ENCODE measurements at places on chromosomes 2 and 18.

GRCh38 chr2:121479882-121480522 lies 50.7 kb upstream of the RNU4ATAC start:
- no peak for DNase-seq

DNA sequence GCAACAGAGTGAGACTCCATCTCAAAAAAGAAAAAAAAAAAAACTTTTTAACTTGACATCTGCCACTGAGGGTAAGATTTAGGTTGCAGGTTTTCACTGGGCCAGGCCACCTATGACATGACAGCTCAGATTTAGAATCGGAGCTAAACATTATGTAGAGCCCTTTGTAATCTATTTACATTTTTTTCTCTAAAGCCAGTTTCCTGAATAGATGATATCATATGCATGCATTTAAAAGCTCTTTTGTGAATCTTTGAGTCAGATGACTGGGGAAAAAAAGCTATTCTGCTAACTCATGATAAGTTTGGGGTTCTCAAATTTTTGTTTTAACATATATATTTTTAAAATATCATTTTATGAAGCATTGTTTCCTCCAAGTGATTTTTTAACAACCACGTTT lies 21.3 kb downstream of the PRKAG3 start:
- no peak for DNase-seq

DNA sequence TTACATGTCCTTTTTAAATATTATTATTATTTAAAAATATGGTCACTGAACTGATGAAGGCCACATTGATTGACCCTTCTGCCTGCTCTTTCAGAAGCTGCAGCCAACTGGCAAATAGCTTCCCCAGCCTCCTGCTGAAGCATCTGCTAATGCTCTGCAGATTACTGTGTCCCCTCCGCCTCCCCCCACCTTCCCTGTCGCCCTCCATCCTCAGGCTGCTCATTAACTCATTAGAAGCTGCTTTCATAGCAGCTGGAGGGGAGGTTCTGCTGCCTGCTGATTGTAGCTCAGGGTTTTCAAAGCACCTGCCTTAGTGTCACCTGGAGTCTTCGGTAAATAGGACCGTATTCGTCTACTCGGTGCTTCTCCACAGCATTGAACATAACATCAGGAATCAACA lies 24.8 kb upstream of the LMAN1 start:
- no peak for DNase-seq

GRCh38 chr18:36143391-36143790 lies 13.7 kb downstream of the ELP2 start:
- no peak for DNase-seq

- peak; percentile 32 for DNase-seq
These were observed 10.2 kb upstream of the MMADHC start for GRCh38 chr2:149597668-149598326.

GRCh38 chr18:7147399-7147798 lies 29.8 kb upstream of the LAMA1 start:
- DNase-seq = no peak

DNA sequence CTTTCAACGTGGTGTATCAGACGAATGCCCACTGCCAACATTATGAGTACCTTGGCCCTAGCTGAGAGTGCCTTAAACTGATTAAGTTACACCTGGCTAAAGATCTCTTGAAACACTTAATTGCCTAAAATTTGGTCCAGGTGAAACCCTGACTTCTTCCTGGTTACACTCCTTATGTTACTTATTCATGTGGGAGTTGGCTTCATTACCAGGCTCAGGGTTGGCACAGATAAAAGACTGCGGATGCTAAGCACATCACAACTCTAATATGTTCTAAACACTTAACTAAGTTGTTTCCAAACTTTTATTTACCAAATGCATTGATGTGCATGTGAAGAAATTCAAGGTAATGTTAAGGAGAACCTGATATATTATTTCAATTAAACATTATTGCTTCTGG lies 298.9 kb downstream of the TCF4 start:
- no peak for DNase-seq

- no peak for DNase-seq
These were observed 1614.4 kb upstream of the DDX18 start for GRCh38 chr2:116200086-116200485.

DNA sequence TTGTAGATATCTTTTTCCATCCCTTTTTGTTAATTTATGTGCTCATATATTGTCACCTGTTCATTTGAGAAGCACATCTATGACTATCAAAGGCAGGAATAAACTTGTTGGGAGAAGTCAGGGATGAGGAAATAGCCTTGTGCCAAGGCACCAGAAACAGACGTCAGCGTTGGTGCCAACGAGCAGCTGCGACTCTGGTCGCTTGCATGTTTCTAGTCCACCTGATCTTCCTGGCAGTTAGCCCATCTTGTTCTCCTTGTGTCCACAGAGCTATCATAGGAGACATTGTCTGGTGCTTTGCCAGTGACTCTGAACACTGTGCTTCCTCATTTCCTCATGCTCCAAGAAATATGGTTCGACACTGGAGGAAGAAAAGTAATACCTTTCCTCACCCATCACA lies 374.4 kb downstream of the PTPRM start:
- DNase-seq = no peak

- no peak for DNase-seq
These were observed 35.6 kb downstream of the SLC25A12 start for GRCh38 chr2:171858397-171858958.

DNA sequence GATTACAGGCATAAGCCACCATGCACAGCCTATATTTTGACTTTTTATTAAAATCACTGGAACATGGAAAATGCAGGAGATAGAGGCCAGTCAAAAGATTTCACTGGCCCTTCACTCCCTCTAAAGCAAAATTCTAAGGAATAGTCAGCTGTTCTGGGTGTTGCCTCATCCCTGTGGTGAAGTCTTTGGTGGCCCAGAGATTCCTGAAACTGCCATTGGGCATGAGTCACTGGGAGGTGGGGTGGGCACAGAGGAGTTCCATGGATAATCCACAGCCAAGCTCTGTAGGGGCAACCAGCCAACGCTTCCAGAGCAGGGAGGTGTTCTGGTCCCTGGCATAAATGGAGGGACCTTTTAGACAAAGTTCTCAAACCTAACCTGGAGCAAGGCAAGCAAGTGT lies 89.7 kb upstream of the TTC39C start:
- DNase-seq = no peak

DNA sequence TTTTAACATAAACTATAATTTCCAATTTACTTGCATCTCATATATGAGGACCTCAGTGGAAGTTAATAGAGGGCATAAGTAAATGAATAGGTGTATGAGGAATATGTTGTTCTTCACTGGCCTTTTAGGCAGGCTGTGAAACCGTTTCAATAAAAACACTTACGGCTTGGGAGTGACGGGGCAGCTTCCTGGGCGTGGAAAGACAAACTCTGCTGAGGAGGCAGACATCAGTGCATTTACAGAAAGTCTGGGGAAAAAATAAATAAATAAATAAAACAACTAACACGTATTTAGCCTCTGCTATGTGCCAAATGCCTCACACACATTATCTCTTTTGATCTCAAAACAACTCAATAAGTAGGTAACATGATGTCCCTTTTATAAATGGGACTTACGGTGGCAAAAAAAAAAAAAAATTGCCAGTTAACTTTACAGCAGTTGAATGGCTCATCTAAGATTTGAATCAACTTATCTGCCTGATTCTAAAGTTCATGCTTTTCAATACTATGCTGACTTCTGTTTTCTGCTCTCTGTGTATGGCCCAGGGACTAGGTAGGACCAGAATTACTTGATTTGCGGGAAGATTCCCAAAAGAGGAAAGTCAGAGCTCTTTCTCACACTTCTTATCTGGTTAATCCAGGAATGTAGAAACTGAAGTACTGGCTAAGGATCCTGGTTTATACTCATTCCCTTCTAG lies 77.5 kb upstream of the LRATD1 start:
- DNase-seq = no peak

GRCh38 chr2:105517814-105518705 lies 119.2 kb upstream of the FHL2 start:
- DNase-seq = no peak

- DNase-seq = no peak
These were observed 92.7 kb downstream of the WDSUB1 start for GRCh38 chr2:159193791-159194190.

- DNase-seq = no peak
These were observed 968 bp upstream of the RALBP1 start for GRCh38 chr18:9474108-9474982.

DNA sequence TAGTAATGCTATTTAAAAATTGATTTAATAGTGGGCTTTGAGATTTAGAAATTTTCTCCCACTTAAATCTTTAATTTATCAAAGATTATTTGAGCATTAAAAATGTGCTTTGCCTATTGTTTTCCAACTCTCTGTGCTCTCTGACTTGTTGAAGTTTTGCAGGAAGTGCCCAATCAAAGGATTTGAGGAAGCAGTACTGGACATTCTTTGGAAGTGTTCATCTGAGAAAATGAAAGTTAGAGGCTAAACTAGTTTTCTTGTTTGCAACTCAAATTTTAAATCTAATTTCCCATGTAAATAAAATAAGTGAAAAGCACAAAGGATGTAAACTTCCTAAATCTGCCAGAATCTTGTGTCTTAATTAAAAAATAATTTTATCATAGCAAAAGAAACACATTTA lies 89.1 kb downstream of the CAMKMT start:
- no peak for DNase-seq

- DNase-seq = no peak
These were observed 16.0 kb upstream of the ACTR3 start for GRCh38 chr2:113873867-113874266.

- no peak for DNase-seq
These were observed 37.2 kb upstream of the HPCAL1 start for GRCh38 chr2:10265329-10266132.

- DNase-seq = no peak
These were observed 11.4 kb upstream of the UXS1 start for GRCh38 chr2:106205488-106205887.

GRCh38 chr18:47077111-47077510 lies 41.7 kb upstream of the ELOA2 start:
- no peak for DNase-seq

DNA sequence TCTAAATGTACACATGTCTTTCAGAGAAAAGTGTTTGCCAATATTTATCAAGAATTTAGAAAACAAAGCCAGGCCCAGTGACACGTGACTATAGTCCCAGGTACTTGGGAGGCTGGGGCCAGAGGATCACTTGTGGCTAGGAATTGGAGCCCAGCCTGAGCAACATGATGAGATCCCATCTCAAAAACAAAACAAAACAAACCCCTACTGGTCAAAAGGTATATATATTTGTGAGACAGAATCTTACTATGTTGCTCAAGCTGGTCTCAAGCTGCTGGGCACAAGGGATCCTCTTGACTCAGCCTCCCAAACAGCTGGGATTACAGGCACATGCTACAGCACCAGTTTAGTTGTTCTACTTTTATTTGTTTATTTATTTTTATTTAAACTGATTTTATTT lies 79.2 kb downstream of the ZDBF2 start:
- DNase-seq = no peak

DNA sequence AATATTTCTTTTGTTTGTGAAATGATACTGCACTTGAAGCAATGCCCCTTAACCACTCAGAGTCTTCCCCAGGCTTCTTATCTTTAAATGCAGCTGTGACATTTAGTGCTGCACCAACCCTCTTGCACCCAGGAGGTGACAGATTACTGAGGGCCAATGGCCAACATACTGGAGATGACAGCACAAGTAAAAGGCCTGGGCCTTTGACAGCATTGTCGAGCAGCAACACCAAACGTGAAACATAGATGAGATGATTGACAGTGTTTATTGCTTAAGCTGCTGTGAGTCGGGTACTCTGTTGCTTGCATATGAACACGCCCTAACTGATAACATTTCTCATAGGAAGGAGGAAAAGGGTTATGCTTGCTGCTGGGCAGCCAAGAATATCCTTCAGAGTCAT lies 80.3 kb downstream of the THNSL2 start:
- DNase-seq = no peak

DNA sequence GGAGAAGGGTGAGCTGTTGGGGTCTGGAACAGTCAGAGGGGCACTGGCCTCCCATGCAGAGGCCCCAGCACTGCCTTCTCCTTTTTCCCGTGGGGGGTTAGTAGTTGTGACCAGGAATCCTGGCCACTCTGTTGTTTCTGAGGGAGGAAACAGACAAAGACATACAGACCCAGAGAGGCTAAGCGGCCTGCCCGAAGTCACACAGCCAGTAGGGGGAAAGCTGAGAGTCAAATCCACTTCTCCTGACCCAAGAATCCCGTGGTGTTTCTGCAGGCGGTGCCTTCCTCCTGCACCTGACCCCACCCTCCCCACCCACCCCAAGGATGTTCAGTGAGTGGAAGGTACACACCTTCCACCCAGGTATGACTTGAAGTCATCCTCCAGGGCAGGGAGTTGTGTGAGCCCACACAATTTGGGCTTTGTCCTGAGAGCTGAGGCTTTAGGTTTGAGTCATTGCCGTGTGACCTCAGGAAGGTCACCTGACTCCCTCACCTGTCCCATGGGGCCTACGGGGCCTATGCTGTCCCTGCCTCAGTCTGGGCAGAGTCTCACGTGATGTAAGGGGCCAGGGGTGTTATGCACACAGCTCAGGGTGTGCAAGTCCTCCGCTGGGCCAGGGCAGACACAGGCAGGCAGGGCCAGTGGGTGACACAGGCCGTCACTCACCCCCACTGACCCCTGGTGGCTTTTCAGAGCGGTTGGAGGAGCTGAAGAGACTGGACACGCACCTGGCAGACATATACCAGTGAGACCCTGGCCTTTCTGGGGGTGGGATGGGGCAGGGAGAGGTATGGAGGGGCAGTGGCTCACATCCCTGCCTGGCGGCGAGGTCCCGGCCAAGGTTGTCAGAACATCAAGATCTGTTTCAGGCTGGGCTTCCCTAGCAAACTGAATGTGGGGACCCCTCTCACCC lies 5.0 kb downstream of the NT5DC4 start:
- DNase-seq = no peak

DNA sequence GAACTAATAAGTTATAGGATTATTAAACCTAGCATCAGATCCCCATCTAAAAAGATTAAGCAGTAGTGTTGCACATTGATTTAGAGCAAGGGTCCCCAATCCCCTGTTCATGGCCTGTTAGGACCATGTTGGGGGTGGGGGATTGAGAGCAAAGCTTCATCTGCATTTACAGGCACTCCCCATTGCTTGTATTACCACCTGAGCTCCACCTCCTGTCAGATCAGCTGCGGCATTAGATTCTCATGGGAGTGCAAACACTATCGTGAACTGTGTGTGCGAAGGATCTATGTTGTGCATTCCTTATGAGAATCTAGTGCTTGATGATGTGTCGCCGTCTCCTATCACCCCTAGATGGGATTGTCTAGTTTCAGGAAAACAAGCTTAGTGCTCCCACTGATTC lies 18.4 kb upstream of the PSD4 start:
- DNase-seq = no peak

DNA sequence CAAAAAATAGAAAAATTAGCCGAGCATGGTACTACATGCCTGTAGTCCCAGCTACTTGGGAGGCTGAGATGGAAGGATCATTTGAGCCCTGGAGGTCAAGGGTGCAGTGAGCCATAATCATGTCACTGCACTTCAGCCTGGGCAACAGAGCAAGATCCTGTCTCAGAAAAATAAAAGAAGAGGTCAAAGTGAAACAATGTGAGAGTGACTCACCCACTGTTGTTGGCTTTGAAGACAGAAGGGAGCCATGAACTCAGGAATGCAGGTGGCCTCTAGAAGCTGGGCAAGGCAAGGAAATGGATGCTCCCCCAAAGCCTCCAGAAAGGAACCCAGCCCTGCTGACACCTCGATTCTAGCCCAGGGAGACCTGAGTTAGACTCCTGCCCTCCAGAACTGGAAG lies 3.7 kb upstream of the TMEM214 start:
- no peak for DNase-seq

Data from activated naive CD4-positive, alpha-beta T cell treated with anti-CD3 and anti-CD28 coated beads, Interleukin-2, amount 50 U/mL, for 16 hours (primary cell).